ENCODE measurements at places on chromosomes 13 and 19.

- DNase-seq = no peak
Observed at GRCh38 chr13:83214452-83214851, 667.8 kb downstream of the SLITRK1 start.

GRCh38 chr19:33826521-33826920, 29.9 kb downstream of the KCTD15 start:
- no peak for DNase-seq

GRCh38 chr13:78960881-78961280, 301.9 kb upstream of the OBI1 start:
- no peak for DNase-seq

GRCh38 chr19:45527731-45528130, 20.5 kb downstream of the VASP start:
- no peak for DNase-seq

GRCh38 chr13:40389081-40389641, 277.3 kb downstream of the FOXO1 start:
- no peak for DNase-seq

GRCh38 chr19:45095496-45096413, 2.8 kb downstream of the PPP1R37 start:
- no peak for DNase-seq

DNA sequence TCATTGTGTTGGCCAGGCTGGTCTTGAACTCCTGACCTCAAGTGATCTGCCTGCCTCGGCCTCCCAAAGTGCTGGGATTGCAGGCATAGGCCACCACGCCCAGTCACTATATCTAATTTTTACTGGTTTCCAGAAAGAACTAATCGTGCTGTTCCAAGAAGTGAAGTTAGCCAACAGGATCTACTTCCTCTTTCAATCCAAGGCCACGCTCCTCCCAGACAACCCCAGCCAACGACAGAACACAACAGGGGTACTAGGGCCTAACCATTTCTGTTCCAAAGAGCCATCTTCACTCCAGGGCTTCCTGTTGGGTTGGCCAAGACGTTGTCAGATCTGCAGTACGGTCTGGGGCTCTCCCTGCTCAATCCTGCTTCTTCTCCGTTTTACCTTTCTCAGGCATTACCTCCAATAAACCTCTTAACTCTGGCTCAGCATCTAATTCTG, 7.0 kb upstream of the LSM14A start:
- no peak for DNase-seq

- no peak for DNase-seq
Observed at GRCh38 chr13:91375116-91375729, 23.2 kb upstream of the GPC5 start.

DNA sequence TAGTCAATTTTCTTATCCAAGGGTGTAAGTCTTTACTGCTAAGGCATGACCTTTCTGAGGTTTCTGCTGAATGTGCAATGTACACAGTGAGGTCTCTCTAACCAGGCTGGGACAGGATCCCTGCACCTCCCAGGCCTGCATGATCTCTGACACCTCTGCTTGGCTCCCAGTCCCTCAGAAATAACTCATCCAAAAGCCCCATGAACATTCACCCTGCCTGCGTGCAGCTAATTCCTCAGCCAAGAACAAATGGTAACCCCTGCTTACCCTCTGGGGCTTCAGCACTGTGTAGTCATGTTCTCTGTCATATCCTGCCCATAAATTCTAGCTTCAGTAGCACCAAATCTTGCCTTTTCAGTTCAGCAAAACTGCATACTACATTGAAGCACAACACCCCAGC, 1146.3 kb upstream of the MIR17HG start:
- no peak for DNase-seq

- no peak for DNase-seq
Observed at GRCh38 chr19:53892981-53893325, 11.0 kb downstream of the PRKCG start.

- no peak for DNase-seq
Observed at GRCh38 chr19:416416-416815, 7.5 kb upstream of the C2CD4C start.

DNA sequence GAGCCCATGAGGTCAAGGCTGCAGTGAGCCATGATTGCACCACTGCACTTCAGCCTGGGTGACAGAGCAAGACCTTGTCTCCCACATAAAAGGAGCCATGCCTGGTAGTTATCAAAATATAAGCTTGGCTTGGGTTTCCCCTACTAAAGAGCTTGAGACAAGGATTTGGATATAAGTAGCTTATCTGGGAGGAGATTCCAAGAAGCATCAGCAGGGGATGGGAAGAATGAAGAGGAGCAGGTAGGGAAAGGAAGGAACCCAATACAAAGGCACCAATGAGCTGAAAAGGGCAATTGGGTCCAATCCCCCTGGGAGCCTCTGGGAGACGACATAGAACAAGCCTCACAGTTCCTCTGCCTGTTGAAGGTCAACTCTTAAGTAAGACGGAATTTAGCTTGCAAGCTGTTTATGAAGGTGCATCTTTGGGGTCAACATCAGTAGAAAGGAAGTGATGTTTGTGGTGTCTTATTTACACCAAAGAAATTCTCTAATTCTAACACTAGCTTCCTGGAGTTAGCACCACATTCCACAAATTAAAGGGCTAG, 7.4 kb upstream of the CLEC4G start:
- no peak for DNase-seq

DNA sequence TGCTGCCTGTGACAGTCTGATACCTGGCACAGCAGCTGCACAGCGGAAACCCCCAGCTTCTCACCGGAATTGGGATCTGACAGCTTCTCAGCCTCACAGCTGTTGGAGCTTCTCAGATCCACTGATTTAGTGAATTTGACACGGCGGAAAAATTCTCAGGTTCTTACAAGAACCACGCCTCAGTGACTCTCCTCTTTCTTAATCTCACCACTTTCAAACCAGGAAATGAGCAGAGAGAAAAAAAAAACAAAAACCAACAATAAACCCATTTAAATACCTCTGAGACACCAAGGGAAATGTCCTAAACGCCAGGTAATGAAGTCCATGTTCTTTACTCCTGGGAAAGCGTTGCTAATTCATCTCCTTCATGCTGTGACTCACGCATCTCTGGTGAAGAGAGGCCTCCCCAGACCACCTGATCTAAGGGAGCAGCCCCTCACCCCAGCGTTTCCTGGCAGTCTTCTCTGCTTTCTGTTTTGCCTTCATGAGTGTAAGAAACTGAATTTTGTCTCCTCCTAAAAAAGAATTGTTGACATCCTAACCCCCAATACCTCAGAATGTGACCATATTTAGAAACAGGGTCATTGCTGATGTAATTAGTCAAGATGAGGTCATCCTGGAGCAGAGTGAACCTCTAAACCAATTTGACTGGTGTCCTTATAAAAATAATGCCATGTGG, 15.9 kb upstream of the IZUMO2 start:
- DNase-seq = no peak

GRCh38 chr13:42754801-42755510, 26.4 kb upstream of the FAM216B start:
- DNase-seq = no peak

DNA sequence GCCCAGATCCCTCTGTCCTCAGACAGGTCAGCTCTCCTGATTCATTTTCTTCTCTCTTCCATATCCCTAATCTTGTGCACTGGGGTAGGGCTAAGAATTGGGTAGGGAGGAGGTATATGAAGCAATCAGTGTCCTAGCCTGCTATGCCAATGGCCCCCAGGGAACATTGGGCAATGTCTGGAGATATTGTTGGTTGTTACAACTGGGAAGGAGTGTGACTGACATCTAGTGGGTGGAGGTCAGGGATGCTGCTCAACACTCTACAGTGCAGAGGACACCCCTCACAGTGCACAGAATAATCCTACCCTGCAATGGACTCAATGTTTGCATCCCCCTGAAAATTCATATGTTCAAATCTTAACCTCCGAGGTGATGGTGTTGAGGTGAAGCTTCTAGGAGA, 57.5 kb downstream of the CPAMD8 start:
- DNase-seq = no peak

DNA sequence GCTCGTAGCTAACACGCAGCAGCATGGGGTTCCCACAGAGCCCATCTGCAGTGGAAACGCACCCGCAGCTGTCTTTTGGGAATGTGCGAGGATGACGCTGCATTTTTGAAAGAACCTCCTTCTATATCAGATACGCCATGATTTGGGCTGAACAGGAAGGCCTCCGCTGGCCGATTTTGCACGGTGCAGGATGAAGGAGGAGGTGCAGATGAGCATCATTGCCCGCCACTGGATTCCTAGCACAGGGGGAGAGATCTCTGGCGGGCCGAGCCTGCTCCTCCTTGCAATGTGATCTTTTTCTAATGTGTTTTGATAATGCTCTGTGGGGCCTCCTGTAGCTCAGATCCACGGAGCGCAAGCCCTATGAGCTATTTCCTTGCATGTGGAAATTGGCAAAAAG, 55.5 kb downstream of the EFNB2 start:
- no peak for DNase-seq

- DNase-seq = no peak
Observed at GRCh38 chr19:5470264-5470671, 15.1 kb downstream of the ZNRF4 start.

GRCh38 chr13:19382111-19382510, 179.2 kb downstream of the TPTE2 start:
- no peak for DNase-seq

Measured in NCI-H2171 (cell line).